Transverse colon (tissue), 4 donors: ENCODE measurements at places on chromosomes 4 and X.

DNA sequence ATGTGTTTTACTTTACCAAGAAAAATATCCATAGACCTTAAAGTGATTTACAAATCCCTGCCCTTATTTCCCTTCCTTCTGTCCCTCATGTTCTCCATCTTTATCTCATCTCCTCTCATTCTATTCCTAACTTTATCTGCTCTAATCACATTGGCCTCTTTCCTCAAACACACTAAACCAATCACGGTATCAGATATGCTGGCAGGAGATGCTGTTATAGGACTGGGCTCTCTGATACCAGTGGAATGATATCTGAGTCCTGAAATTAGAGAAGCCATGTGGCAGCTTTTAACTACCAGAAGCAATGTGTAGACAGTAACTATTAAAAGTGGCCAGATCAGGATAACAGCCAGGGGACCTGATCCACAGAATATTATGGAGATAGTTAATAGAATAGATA is 49.9 kb upstream of the GIMD1 start:
- no peak overlapping the region for H3K4me3 ChIP-seq
- H3K4me1 ChIP-seq = no peaks in the 10 kb centered on the region
- no peak for DNase-seq
- H3K27me3 ChIP-seq = no peaks in the 10 kb centered on the region
- no peaks in the 10 kb centered on the region for H3K36me3 ChIP-seq

GRCh38 chrX:38312436-38312835 is 14.9 kb downstream of the RPGR start:
- no peak overlapping the region for H3K27ac ChIP-seq
- H3K27me3 ChIP-seq = no peaks in the 10 kb centered on the region
- H3K4me3 ChIP-seq = no peak overlapping the region

DNA sequence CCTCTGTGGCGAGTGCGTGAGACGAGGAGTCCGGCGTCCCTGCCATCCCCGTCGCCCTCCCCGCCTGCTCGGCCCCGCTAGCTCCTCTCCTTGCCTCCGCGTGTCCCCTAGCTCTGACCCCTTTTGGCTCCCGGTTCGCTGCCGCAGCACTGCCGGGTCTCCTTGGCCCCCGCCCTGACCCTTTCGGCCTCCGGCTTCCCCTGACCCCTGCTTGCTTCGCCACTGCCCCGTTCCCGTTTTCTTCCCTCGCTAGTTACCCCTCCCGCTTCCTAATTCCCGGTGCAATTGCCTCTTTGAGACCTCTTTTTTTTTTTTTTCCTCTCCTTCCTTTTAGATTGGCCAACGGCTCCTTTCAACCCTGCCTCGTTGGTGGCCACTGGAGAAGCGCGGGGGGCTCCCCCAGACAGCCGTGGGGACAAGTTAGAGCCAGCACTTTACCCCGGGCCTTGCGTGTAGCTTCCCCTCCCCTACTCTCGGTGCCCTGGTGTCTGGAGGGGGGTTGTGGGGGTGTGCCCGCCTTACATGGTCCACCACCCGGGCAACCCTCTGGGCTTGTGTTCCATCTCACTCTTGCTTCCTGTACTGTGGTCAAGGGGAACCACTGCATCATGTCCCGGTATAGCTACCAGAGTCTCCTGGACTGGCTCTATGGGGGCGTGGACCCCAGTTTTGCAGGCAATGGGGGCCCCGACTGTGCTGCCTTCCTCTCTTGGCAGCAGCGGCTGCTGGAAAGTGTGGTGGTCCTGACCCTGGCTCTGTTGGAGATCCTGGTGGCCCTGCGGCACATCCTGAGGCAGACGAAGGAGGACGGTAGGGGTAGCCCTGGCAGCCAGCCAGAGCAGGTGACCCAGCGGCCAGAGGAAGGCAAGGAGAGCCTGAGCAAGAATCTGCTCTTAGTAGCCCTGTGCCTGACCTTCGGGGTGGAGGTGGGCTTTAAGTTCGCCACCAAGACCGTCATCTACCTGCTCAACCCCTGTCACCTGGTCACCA is 548 bp downstream of the TMEM164 start:
- H3K36me3 ChIP-seq = no peaks in the 10 kb centered on the region
- peak overlapping the region; percentile 91 for H3K27ac ChIP-seq
- H3K4me3 ChIP-seq = peak overlapping the region; percentile 61
- DNase-seq = peak; percentile 20
- H3K4me1 ChIP-seq = no peaks in the 10 kb centered on the region

- no peaks in the 10 kb centered on the region for H3K27me3 ChIP-seq
- H3K27ac ChIP-seq = no peak overlapping the region
- no peak overlapping the region for H3K4me3 ChIP-seq
- DNase-seq = no peak
- H3K36me3 ChIP-seq = no peaks in the 10 kb centered on the region
- no peaks in the 10 kb centered on the region for H3K4me1 ChIP-seq
These were observed 154.3 kb downstream of the CAMK2D start for GRCh38 chr4:113607147-113607720.

- no peaks in the 10 kb centered on the region for H3K4me1 ChIP-seq
- no peaks in the 10 kb centered on the region for H3K36me3 ChIP-seq
- H3K27ac ChIP-seq = peak overlapping the region; percentile 64
- peak; percentile 85 for DNase-seq
These were observed 16.7 kb downstream of the MAD2L1 start for GRCh38 chr4:120049732-120050494.
